Hematopoietic multipotent progenitor cell treated with erythropoietin and hydrocortisone succinate and interleukin-3 and kit ligand, for 8 days (in vitro differentiated cells): ENCODE measurements at places on chromosomes 6 and 20.
A peak's percentile ranks its signal among the peaks of the same experiment; 100 is the strongest.

- DNase-seq: no peak
Observed at GRCh38 chr6:135351635-135352034, 145.9 kb downstream of the AHI1 start.

DNA sequence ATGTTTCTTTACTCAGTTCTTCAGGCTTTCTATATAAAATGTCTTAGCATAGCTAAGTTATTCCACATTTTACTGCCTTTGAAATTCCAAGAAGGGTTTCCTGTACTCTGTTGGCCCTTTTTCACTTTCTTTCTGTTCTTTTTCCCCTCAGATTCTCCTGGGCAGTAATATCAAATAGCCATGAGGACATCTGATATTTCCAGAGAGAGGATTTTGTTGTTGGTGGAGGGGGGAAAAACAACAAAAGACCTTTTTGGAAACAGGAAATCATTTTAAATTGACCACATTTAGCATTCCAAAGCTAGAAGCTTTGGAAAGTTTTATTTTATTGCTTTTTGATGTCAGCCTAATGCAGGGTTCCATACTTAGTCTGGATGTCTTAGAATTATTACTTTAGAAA is 445.4 kb downstream of the GJA1 start:
- no peak for DNase-seq

DNA sequence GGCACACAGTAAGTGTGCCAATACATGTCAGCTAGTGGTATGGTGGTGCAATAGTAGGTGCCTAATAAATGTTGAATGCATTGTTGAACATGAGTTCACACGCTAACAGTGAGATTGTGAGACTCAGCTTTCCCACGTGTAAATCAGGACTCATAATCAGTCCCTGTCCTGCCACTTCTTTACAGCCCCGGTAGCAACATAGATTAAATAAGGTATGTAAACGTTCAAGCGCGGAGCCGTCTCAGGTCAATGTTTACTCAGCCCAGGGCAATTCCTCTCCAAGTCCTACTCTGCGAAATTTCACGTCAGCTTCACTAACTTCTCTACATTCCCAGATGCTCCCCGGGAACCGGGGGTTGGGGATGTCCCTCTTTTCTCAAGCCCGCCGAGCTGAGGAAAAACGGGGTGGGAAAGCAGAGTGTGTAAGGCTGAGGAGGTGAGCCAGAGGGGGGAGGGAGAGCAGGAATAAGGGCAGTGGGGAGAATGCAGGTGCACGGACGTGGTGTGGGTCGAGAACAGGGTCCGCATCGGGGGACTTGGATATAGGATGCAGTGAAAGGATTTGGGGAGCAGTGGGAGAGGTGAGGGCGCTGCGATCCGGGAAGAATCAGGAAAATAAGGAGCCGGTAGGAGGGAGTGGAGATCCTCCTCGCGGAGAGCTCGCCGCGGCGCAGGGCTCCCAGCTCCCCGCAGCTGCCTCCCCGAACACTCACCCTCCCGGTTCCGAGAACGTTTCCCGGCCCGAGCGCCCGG is 544 bp upstream of the TP53INP2 start:
- DNase-seq: peak; percentile 17

DNA sequence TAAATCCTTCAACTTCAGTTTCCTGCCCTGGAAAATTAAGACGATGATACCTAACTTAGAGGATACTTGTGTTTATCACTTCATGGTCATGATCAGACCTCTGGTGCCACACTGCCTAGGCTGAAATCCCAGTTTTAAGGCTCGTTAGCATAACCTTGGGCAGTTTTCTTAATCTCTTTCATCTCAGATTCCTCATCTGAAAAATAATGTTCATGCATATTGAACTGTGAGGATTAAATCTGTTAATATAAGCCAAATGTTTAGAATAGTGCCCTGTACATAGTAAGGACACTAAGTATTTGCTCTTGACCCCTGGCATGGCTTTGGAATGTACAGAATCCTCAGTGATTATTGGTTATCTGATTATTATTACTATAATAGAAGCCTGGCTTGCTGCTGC is 79.7 kb downstream of the OGFRL1 start:
- no peak for DNase-seq

DNA sequence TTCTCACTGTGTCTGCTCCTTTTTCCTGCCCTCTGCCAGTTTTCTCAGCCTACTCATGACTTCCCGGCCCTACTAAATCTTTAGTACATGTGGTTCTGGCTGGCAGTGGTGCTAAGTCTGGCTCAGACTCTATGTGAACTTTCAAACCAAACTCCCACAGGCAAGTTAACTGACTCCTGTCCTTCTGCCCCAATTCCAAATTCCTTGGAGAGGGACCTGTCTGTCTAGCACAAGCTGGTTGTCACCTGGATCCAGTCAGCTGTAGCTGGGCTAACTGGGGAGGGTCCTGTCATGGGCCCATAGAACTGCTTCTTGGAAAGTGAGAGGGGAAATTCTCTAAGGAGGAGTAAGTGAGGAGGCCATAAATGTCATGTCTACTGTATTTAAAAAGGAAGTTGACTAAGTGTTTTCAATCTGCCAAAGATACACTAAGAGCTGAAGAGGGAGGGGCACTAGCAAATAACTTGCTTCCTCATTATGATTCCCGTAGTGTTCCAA is 240.1 kb downstream of the KCNQ5 start:
- no peak for DNase-seq

- no peak for DNase-seq
Observed at GRCh38 chr6:34066218-34066571, 79.7 kb downstream of the GRM4 start.
